NCI-H1417 treated with DMSO at 0.1 percent for 48 hours (cell line): ENCODE measurements at places on chromosomes 2 and 18.

- no peak for DNase-seq
Measured at GRCh38 chr2:215874418-215874817, 138.9 kb downstream of the MREG start.

- no peak for DNase-seq
Measured at GRCh38 chr2:226694149-226694548, 105.5 kb downstream of the IRS1 start.

GRCh38 chr2:53091183-53091582 lies 676.4 kb upstream of the CHAC2 start:
- no peak for DNase-seq

DNA sequence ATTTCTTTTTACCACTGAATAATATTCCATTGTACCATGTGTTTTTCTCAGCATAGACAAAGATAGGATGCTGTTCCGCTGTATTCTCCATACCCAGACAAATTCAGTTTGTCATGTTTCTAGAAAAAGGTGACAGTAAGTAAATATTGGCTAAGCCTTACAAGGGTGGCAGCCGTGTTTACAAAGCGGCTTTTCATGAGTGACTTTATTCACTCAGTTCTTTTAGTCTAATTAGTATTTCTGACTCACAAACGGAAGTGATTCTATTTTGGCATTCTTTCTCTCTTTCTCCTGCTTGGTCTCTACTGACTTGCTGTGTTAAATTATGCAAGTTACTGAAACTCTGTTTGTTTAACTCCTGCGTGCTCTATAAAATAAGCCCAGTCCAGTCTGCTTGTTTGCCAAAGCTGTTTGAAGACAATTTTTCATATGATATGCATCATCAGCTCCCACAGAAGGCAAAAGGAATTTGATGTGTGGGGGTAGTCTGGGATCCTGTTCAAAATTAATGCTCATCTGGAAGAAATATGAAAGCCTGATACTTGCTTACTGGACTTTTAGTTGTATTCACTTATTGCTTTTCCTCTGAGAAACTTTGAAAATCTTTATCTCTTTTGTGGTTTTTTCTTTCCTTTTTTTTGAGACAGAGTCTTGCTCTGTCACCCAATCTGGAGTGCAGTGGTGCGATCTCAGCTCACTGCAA lies 2.3 kb upstream of the PLEKHH2 start:
- peak; percentile 93 for DNase-seq

- DNase-seq, result no peak
Measured at GRCh38 chr2:127584516-127585033, 49.1 kb downstream of the MYO7B start.

- no peak for DNase-seq
Measured at GRCh38 chr2:225086915-225087314, 44.6 kb upstream of the DOCK10 start.

- DNase-seq, result no peak
Measured at GRCh38 chr18:75533209-75533608, 105.7 kb upstream of the SMIM21 start.

- DNase-seq, result no peak
Measured at GRCh38 chr2:21382701-21383520, 259.1 kb downstream of the TDRD15 start.

GRCh38 chr2:197037863-197038398 lies 111.4 kb upstream of the PGAP1 start:
- DNase-seq, result no peak

GRCh38 chr2:241777686-241778627 lies 1.3 kb downstream of the GAL3ST2 start:
- no peak for DNase-seq

DNA sequence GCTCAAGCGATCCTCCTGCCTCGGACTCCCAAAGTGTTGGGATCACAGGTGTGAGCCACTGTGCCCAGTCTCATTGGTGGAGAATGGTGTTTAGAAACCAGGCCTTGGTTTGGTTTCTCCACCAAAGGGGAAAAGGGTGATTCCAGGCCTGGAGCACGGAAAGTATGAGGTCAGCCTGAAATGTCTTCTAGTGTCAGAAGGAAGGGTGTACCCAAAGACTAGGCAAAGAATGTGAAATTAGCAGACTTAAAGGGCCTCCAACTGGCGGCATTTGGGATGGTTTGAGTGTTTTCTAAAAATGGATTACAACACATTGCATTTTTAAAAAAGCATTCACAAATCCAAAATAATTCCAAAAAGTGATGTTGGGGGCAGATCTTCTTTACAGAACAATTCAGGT lies 139.6 kb downstream of the SH3BP4 start:
- no peak for DNase-seq

DNA sequence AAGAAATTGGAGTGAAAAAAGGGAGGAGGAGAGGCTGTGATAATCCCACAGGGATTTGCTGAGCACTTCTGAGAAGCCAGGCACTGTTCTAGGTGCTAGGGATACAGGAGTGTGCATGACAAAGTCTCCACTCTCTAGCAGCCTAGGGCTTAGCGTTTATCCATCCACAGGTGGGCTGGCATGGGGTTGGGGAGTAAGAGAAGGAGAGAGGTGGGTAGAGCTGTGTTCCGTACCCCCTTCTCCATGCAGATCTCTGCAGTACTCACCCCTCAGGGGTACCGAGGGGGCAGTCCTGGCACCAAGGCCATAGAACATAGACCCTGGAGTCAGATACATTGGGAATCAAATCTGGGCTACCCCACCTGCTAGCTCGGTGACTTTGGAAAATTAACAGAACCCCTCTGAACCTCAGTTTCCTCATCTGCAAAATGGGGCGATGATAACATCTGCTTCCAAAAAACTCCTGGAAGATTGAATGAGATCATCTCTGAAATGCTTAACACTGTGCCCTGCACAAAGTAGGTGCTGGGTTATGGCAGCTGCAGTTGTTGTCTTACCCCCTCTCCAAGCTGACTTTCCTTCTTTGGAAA lies 18.6 kb downstream of the FOSL2 start:
- no peak for DNase-seq

DNA sequence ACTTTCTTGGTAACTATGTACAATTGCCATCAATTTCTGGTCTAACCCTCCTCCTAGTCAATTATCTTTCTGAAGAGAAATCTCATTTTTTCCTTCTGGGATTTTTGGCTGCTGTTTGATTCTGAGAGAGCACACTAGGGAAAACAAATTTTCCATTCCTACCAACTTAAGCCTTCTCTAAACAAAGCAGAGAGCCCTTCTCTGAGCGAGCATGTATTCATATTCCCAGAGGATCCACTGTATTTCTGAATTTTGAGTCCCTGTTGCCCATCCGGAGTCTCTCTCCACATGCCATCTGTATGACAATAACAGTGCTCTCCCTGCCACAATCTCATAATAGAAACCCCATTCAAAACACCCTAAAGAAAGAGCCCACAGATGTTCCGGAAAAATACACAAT lies 78.5 kb downstream of the MAIP1 start:
- no peak for DNase-seq

- DNase-seq, result no peak
Measured at GRCh38 chr18:21894619-21895367, 154.2 kb downstream of the MIB1 start.

- DNase-seq, result no peak
Measured at GRCh38 chr2:224312741-224313140, 89.2 kb downstream of the FAM124B start.

DNA sequence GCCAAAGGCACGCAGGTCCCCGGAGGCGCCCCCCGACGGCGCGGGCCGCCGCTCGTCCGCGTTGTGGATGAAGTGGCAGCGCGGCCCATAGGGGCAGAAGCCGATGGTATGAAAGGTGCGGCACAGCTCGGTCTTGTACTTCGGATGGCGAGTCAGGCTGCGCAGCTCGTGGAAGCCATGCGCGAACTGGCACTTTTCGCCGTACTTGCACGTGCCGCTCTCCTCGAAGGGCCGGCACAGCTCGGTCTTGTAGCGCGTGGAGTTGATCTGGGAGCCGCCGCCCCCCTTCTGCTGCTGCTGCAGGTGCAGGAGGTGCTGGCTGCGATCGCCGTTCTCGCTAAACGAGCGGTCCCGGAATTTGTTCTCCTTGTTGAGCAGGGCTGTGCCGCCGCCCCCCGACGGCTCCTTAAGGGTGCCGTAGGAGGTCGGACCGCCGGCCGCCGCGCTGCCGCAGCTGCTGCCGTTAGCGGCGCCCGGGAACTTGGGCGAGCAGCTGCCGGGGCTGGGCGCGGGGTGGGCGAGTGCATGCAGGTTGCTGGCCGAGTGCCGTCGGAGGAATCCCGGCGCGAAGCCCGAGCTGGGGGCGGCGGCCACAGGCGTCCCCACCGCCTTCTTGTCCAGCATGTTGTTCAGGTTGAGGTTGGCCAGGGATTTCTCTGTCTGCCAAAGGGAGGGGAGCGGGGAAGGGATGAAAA lies 1.2 kb downstream of the ZFP36L2 start:
- DNase-seq, result no peak

- no peak for DNase-seq
Measured at GRCh38 chr2:80546766-80547165, 242.2 kb upstream of the LRRTM1 start.

DNA sequence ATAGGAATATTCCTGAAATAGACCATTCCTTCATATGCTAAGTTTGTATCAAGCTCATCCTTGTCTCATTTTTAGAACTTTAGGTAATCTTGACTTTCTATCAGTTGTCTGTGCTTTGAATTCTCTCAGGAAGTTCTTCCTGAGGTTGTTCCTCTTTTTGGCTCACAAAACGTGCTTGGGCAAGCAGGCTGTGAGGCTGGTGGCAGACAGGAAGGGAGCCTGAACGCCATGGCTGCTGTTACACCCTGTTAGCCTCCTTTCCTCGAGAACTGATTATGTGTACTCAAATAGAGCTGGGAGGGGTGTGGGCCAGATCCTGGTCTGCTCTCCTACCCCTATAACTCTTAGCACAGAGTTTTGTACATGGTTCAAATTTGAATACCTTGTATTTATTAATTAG lies 136.4 kb upstream of the CELF4 start:
- DNase-seq, result no peak

- no peak for DNase-seq
Measured at GRCh38 chr2:187877391-187877790, 323.2 kb upstream of the TFPI start.

- no peak for DNase-seq
Measured at GRCh38 chr2:165691615-165692014, 102.4 kb downstream of the GALNT3 start.

GRCh38 chr2:173803449-173803848 lies 161.7 kb downstream of the SP3 start:
- no peak for DNase-seq

- DNase-seq, result no peak
Measured at GRCh38 chr2:69100220-69100723, 87.3 kb downstream of the ANTXR1 start.

DNA sequence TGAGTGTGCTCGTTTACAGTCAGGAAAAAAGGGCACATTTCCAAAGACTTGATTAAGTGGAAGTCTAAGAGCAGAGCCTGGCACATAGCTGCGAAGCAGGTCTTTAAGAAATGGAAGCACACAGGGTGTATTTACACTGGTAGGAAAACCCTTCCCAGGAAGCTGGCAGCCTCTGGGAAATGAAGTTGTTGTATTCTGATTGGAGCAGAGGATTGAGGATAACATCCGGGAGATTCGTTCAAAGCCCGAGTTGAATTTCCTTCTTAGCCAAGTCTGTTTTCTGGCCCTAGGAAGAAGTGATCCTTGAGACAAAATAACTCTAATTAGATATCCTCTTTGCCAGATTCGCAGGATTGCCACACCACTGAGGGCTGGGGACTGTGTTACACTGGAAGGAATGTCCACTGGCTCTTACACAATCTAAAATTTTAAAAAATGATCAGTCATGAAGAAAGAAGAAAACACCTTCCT lies 75.9 kb downstream of the ITGB1BP1 start:
- DNase-seq, result no peak

DNA sequence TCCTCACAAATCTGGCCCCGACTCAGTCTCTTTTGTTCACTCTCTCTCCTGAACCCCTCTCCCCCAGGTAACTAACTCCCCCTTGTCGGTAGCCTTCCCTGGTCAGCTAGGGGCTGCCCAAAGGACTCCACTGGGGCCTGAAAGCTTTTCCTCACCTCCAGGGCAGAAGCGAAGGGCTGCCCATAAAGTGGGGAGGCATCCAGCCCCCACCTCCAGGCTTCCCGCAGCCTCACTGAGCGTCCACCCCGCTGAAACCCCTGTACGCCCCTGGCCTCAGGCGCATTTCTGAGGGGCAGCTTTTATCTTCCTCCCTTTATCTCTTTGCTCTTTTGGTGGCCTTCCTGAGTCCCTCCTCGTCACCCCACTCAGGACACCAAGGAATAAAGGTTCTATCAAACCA lies 249.3 kb downstream of the CYP26B1 start:
- DNase-seq, result no peak
